Gastrocnemius medialis (tissue), 4 donors: ENCODE measurements at places on chromosomes 5 and 9.

DNA sequence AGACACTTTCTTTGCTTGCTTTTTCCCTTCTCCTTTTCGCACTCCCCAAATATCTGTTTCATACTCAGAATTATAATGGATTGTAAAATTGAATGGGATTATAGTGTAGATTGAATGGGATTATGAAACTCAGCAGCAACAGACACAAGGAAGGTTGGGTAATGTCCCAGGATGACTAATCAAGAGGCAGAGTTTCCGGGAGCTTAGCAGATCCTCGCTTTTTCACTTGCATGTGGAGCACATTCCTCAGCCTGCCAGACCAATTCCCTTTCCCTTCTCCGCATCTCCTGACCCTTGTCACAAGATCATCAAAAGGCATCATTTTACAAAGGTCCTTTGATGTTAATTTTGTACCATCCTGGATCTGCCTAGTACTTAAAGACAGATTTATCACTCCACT, 55.1 kb upstream of the SLC1A1 start:
- no peak for DNase-seq

GRCh38 chr5:147454996-147455677, 54.7 kb downstream of the DPYSL3 start:
- peak; percentile 32 for DNase-seq

- no peak for DNase-seq
Measured at GRCh38 chr9:131008563-131008908, 438 bp upstream of the LAMC3 start.

DNA sequence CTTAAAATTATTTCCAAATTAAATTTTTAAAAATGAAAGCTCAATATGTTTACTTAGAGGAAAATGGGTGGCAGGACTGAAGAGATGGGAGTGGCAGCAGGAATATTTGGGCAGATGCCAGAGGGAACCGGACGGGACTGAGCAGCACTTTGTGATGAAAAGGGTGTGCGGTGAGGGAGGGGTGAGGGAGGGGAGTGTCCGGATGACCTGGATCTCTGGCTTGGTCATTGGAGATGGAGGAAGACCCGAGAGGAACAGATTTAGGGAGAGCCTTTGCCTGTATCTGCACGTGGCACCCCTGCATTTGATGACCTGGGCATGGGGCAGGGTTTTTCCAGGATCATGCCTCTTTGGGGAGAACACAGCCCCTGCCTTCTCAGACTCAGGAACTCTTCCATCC, 201.1 kb upstream of the MVB12B start:
- DNase-seq, result no peak

DNA sequence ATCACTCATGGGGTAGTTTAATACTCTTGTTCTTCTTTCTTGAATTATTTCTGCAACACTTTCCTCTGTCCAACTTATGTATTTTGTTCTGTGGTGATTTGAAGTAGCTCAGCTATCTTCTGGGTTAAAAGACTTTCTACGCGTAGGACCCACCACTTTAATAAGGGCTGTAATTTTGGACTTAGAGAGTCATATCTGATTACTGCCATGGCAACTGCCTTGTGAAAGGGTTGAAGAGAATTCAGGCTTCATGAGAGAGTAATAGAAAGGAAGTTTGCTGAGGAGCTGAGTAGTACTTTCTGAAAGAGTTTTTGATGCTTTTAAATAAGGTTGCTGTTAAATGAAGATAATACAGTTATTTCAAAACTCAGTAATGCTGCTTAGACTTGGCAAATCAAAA, 89.5 kb downstream of the TLE4 start:
- DNase-seq, result no peak
